ENCODE measurements at places on chromosomes 4 and X.
A peak's percentile ranks its signal among the peaks of the same experiment; 100 is the strongest.

GRCh38 chrX:3371163-3371562, 24.7 kb upstream of the MXRA5 start:
- DNase-seq, result no peak

DNA sequence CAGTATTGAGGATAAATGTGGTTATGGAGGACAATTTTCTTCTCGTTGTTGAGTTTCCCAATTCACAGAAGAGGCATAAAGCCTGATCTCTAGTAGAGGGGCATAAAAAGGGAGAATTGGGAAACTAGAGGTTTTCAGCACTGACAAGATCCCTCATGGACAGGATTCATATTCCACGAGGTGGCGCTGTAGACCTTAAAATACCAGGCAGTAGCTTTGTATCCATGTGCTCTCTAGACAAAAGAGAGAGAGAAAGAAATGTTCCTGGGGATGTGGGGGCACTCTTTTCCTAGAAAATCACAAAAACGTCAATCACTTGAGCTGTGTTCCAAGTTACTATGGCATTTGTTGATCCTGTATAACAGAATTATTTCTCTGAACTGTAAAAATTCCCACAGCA, 128.3 kb downstream of the MAGEE1 start:
- DNase-seq, result no peak

- no peak for DNase-seq
Observed at GRCh38 chr4:110155654-110156053, 42.8 kb downstream of the ELOVL6 start.

DNA sequence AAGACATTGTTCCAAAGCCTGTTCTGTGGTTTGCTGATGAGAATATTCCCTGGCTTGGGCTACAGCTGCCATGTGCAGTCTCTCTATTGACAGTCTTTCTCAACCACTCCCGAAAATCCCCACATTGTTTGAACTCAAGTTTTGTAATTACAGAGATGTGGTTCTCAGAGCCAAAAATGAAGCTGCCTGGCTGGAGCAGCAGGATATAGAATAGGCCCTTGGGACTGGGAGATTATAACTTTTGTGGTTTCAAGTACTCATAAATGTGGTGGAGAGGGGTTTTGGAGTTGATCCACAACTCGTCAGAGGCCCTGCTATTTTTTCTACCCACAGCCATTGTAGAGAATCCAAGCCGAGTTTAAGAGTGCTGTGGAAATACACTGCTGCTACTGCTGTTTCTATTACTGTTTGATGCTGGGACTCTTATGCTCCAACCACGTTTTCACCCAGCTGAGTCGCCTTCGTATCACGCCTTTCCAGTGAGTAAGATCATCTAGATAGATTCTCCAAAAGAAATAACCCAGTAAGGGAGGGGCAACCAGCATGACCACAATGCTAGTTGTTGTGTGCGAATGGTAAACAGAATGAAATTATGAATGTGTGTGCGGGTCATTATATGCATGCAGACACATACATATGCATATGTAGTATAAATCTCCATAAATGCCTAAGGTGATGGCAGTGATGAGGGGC, 57.1 kb upstream of the ATXN3L start:
- peak; percentile 37 for DNase-seq

DNA sequence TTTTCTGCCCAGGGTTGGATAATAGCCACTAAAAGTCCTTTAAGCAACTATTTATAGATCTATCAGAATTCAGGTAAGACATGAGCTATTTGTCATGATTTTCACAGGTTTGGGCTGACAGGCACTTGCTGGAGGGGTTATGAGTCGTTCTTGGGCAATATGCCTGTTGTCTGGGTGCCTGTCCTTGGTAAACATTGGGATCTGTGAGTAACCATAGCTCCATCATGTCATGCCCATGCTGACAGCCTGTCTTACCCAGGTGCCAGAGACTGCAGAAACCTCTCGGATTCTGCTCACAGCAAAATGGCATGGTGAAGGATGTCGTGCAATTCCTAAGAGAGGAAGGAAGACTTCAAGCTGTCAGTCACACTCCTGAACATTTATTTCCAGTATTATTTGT, 116.0 kb upstream of the PUDP start:
- no peak for DNase-seq

- no peak for DNase-seq
Observed at GRCh38 chr4:180727478-180727877, 1515.7 kb upstream of the TENM3 start.

GRCh38 chrX:46381630-46382029, 163.6 kb downstream of the ZNF674 start:
- DNase-seq, result no peak

- no peak for DNase-seq
Observed at GRCh38 chrX:17456526-17456925, 81.5 kb downstream of the NHS start.

GRCh38 chr4:83283181-83283580, 1.4 kb downstream of the COQ2 start:
- DNase-seq, result no peak

- DNase-seq, result no peak
Observed at GRCh38 chr4:164012396-164013027, 518.0 kb downstream of the TMA16 start.

DNA sequence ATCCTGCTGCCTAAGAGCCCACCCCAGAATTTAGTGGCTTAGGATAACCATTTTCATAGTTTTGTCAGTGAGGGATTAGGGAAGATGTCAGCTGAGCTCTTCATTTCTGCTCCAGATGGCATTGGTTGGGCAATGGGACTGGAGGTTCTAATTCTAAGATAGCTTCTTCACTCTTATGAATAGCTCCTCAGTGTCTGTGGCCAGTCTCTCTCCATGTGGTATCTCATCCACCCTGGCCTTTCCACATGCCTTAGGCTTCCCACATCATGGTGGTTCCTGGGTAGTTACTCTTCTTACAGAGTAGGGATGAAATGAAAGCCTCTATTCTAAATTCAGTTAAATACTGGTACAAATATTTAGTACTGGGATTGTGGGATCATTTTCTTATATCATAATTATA, 31.3 kb downstream of the REPS2 start:
- no peak for DNase-seq

- no peak for DNase-seq
Observed at GRCh38 chrX:112527903-112528302, 151.8 kb downstream of the LHFPL1 start.

- DNase-seq, result no peak
Observed at GRCh38 chr4:165203541-165204461, 3.6 kb upstream of the KLHL2 start.

GRCh38 chr4:80043541-80043940, 29.5 kb downstream of the ANTXR2 start:
- no peak for DNase-seq

DNA sequence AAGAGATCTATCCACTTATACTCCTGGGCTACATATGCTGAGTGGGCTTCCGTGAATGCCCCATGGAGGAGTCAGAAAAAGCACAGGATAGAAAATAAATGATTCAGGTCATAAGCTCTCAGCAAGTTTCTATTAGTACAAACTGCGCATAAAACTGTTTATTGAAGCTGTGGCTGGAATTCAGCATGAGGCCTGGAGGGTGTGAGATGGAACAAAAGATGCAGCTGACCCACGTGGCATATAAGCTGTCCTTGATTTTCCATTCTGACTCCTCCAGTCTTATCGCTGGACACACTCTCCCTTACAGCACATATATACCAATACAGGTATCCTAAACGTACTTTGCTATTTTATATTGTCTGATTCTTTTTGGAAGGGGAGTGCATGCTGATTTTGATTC, 17.9 kb downstream of the GRXCR1 start:
- DNase-seq, result no peak

- no peak for DNase-seq
Observed at GRCh38 chrX:44261286-44261685, 82.2 kb downstream of the EFHC2 start.

- no peak for DNase-seq
Observed at GRCh38 chr4:180557348-180557747, 1685.9 kb upstream of the TENM3 start.

DNA sequence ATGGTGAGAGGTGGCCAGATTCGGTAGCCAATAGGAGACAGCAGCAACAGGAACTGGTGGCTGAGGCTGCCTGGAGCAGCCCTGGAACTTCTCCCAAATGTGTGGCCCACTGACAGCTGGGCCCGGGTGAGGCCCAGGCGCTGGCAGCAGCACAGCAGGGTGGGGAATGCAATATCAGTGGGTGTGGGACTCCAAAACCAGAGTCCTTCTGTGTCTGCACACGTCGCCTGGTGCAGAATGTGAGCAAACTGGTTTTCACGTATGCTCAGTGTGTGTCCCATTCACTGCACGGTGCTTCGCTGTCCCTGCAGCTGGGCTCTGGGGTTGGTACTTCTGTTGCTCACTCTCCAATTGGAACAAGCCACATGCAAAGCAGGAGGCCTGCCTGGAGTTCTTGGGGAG, 14.4 kb upstream of the CENPU start:
- no peak for DNase-seq

DNA sequence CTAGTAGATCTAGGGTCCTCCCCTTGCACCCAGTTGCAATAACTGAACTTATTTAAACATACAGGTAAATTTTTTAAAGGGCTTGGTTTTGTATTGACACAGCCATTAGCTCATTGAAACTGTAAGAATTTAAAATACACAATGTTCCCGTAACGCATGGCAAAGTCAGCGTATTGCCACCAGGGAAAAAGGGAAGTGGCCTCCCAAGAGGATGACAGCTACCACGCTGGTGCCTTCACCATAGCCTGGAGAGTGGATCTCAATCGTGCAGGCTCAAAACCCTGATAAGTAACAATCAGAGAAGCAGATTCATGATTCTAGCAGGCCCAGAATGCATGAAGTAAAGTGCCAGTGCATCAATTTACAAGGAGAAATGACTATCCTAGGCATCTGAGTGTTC, 49.4 kb upstream of the RELL1 start:
- DNase-seq, result no peak

DNA sequence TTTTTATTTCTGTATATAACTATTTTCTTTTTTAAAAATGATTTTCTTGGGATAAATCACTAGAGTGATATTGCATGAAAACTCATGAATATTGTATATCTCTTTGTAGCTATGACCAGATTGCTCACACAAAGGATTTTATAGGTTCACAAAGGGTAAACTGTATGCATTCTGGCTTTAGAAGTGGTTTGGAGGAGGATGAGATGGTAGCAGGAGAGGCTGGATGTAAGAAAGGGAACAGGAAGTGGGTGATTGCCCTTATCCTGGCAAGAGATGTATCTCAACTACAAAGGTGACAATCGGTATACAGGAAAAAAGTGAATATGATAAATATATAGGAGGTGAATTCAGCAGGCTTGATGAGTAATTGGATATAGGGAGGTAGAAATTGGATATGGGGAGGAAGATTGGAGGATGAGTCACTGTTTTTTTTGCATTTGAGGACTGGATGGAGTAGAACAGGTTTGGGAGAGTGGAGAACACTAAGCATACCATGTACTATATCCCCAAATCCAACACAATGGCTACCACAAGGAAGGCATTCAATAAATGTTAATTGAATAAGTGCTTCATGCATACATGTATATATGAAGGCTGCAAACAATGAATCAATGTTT, 9.9 kb downstream of the FGG start:
- no peak for DNase-seq

- DNase-seq, result no peak
Observed at GRCh38 chr4:8904666-8905065, 33.0 kb upstream of the HMX1 start.

GRCh38 chr4:76800902-76801301, 97.0 kb downstream of the SOWAHB start:
- DNase-seq, result no peak

DNA sequence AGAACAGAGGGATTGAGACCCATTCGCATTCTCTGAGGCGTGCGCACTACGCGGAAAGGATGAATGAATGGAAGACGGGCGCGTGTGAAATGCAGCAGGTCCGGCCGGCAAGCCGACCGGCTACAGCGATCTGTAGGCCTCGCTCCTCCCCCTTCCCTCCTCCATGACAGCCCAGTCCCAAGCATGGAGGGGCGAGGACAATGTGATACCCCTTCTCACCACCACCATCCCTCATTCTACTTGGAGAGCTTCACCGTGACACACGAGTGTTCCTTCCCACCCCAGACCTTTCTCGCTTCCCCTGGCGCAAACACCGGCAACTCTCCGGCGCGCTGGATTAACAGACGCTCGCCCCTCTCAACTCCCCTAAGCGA, 815 bp downstream of the EIF4E start:
- peak; percentile 79 for DNase-seq

DNA sequence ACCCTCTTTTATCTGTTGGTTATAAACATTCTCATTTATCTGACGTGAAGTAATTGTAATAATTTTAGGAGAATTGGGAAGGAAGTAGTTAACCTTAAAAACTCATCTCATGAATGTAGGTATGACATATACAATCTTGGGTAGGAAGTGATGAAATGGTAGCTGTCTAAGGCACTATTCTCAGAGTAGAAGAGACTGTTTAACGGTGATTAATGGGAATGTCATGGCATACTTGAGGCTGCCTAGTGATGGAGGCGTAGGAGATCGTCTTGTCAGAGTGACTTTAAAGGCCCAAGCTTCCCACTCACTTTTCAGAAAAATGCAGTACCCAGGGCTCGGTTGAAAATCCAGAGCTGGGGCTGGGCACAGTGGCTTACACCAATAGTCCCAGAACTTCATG, 19.4 kb upstream of the AGA start:
- no peak for DNase-seq

- no peak for DNase-seq
Observed at GRCh38 chrX:9907645-9908387, 59.3 kb upstream of the CLDN34 start.

DNA sequence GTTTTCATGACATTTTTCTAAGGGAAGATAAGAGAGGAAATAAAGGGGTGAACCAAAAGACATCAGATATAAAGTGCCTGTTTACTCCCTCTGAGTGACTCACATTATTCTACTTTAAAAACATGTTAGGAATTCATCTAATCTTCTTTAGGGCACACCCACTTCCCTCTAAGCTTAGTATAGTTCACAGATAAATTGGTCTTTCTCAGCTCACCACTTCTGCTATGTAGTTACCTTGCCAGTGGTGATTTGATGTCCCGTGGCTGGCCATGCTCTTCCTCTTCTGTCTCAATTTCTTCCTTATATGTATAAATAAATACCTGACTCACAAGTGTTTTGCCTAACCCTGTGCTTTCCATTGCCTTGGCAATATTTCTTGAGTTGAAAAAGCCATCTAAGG, 96.8 kb downstream of the PDLIM5 start:
- DNase-seq, result peak; percentile 56

DNA sequence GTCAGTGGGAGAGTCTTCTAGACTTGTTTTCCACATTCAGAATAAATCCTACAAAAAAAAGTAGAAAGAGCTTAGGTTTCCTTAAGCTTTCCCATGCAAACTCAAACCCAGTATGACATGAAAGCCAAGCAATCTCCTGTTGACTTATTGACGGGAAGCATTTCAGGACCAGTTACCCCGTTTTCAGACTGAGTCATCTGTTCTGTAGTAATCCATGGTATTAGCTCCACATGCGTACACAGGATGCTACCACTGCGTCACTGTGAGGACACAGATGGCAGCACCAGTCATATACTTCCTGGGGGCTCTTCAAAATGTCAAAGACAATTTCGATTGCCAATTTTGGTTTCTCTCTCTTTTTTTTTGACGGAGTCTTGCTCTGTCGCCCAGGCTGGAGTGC, 224.9 kb upstream of the MAD2L1 start:
- no peak for DNase-seq

DNA sequence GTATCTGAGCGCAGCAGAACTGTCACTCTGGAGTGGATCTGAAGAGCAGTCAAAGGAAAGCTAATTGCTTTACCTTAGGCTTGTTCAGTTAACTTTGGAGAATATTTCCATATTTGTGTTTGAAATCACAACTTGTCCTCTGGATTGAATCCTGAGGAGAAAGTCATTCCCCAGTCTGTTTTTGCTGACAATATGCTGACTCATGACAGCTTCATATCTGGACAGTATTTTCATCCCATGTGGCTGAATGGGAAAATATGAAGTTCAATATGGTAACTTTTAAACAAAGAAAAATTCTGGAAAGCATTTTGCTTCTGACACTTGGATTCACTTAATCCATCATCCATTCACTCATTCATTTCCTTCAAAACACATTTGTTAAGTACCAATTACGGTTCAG, 46.3 kb upstream of the MAGEC3 start:
- DNase-seq, result no peak
